Kidney capillary endothelial cell (primary cell): ENCODE measurements at places on chromosomes 4 and X.
A peak's percentile ranks its signal among the peaks of the same experiment; 100 is the strongest.

- DNase-seq = no peak
Measured at GRCh38 chr4:42768125-42768748, 111.3 kb upstream of the ATP8A1 start.

DNA sequence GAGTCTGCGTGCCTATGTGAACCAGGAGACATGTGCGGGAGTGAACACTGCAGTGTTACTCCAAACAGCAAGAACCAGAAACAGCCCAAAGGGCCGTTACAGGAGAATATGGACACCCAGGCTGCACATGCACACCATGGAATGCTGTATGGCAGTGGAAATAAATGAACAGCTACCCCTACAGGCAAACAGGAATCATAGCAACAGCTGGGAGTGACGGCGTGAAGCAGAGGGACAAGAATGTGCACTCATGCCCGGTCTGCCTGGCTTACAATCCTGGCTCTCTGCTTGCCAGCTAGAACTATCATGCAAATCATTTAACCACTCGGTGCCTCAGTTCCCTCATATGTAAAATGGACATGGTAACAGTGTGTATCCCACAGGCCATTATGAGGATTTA is 16.6 kb downstream of the GPKOW start:
- DNase-seq = no peak

DNA sequence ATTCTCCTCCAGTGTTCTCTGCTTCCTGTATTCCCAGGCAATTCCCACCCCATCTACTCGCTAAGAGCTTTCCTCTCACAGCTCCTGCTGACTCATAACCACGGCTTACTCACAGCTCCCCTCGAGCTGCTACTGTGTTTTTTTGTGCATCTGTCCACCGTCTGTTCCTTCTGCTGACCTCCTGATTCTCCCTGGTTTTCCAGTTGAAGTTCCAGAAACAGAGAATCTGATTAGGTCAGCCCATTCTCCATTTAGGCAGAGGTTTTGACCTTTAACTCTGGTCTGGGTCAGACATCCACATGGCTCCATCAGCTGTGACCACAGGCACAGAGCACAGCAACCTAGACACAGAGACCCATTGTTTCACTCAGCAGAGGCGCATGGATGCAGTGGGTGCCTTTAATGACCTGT is 5.5 kb upstream of the SMIM20 start:
- peak; percentile 80 for DNase-seq

- no peak for DNase-seq
Measured at GRCh38 chr4:182825786-182826185, 91.4 kb downstream of the DCTD start.
